Aorta (tissue), 5 donors: ENCODE measurements at places on chromosomes 11 and 22. TPM values are rescaled to one million over a fixed set of nuclear protein-coding genes. Genes with fewer than 3 reads are reported as not detected.

DNA sequence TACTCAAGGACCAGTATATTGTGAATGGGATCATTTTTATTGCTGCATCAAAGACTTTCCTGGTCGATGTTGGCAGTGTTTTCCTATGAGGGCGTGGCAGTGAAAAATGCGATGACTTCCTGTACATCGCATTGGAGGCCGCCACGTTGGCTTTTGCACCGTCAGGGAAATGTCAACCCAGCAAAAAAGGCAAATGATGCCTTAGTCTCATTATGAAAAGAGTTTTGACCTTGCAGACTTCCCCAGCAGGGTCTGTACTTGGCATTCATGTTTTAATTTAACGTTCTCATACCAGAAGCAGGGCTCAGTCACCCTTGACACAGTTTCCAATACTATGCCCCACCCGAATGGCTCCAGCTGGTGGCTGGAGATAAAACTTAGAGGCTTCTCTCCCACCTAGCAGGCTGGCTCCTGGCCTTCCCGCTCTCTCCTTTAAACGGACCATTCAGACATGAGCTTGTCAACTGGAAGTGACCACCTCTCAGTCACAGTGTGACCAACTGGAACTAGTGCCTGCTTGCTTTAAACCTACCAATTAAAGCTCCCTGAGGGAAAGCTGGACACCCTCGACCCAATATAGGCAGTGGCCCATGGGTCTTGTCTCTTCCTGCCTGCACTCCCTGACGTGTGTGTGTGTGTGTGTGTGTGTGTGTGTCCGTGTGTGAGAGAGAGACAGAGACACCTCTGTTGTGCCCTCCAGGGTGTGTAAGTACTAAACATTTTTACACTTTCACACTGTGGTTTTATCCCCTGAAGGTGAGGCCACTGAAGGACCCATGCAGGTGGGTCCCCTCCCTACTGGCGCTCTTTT, 8.7 kb upstream of the GDPD5 start:
- DNase-seq = no peak

GP1BB gene
- total RNA-seq = not detected

OMP gene
- total RNA-seq = 2.1 TPM

DNA sequence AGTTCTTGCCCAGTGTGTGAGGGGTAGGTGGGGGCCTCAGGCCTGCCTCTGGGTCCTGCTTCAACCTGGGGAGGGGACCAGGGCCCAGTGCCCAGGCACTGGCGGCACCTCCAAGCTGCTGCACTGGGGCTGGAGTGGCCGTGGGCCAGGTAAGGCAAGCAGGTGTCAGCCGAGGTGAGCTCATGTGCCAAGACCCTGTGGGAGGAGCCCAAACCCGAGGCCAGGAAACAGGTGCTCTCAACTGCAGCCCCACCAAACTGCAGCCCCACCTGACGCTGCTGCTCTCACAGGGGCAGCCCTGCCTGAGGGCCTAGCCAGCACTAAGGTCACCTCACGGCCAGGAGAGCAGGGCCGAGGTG, 18.1 kb upstream of the GNB1L start:
- DNase-seq = no peak

DNA sequence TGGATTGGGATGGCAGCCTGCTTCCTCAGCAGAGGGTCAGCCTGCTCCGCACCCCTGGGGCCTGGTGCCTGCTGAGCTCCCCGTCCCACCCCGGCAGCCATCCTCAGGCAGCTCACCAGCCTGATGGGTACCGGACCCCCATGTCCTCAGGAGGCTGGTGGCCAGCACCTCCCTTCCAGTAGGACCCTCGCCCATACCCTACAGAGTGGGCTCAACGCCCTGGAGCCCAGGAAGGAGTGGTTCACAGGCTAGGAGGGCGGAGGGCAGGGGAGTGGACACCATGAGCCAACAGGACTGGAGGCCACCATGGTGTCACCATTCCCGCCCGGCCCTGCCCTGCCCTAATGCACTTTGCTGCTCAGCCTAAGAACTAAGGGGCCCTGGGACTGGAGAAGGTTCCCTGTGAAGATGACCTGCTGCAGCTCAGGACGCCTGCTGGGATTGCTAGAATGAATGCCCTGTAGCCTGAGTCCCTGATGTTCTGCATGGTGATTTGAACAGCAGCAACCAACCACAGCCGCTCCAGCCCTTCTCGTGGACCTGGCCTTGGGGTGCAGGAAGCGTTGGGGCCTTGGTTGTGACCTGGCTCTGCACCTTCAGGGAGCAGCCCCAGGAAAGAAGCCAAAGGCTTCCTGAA, 1080.8 kb downstream of the BRD1 start:
- DNase-seq = peak; percentile 64

HEPN1 gene
- 0.51 TPM for total RNA-seq

DNA sequence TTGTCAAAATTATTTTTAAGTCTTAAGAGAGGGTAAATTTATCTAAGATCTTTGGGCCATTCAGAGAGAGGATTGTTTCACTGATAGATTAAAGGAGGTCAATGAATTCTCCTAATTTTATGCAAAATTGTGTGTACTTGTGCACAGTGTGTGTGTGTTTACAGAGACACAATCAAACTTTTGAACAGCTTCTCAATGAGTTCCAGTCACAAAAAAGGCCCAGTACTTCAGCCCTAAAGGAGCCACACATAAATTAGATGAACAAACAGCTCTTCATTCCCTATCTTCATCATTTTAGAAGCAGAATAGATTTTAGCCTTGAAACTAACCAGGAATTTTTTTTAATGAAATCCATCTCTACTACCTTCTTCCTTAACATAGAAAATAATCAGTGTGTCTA, 9.7 kb downstream of the GRIA4 start:
- no peak for DNase-seq

CECR2 gene
- total RNA-seq = 2.1 TPM
